ENCODE measurements at places on chromosomes 1 and 21.

DNA sequence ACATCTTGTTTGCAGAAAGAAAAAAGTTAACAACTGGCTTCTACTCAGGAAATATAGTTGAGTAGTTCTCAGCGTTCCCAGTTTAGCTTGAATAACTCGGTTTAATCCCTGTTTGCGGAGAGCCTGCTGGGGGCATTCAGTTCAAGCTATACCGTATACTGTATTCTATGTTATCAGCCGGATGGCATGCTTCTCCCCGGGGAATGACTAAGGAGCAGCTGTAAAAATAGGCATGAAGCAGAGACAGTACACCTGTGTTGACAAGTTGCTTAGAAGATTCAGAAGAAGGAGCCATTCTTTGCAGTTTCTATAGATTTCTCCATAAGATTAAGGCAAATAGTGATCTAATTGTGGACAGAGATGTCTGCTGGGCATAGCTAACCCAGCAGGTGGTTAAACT, 267.8 kb upstream of the NCAM2 start:
- DNase-seq, result no peak

GRCh38 chr1:174791863-174792262, 207.9 kb upstream of the CACYBP start:
- no peak for DNase-seq

DNA sequence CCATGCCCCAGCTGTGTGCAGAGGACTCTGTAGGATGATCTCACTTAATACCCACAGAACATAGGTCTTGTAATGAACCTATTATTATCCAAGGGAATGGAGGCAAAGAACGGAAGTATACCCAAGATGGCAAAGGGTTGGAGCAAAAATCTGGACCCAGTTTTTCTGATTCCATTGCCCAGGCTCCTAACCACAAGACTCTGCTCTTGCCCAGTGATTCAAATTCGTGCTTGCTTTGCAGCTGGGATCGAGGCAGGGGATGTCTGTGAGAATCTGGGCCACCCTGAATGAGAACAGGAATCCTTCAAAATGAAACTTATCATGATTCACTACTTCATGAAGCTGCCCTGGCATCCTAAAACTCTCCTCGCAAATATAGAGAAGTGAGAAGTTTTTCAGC, 97.5 kb upstream of the KCNJ6 start:
- no peak for DNase-seq

GRCh38 chr1:15616373-15617172, 685 bp upstream of the DDI2 start:
- DNase-seq, result peak; percentile 45

DNA sequence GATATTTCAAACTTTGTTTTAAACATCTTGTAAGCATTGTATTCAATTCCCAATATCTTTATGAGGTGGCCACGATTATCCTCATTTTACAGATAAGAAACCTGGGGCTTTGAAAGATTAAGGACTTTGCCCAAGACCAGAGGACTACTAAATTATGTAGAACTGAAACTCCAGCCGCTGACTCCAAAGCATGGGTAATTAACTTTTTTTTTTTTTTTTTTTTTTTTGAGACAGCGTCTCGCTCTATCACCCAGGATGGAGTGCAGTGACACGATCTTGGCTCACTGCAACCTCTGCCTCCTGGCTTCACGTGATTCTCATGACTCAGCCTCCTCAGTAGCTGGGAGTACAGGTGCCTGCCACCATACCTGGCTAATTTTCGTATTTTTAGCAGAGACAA, 68.7 kb downstream of the ALG14 start:
- no peak for DNase-seq

DNA sequence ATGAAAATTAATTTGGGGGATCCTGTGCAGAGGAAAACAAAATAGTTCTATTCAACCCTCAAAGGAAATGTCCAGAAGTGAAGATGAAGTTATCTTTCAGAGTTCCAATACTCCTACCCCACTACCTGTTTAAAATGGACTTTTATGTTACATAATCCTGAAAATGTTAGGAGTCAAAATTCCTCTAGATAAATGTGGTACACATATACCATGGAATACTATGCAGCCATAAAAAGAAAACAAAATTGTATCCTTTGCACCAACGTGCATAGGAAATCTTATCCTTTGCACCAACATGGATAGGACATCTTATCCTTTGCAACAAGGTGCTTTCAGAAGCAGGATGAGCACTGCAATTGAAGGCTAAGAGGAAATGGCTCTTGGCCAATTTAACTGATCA, 245.2 kb downstream of the LTN1 start:
- no peak for DNase-seq

GRCh38 chr1:209218981-209219380, 364.5 kb upstream of the CAMK1G start:
- no peak for DNase-seq

DNA sequence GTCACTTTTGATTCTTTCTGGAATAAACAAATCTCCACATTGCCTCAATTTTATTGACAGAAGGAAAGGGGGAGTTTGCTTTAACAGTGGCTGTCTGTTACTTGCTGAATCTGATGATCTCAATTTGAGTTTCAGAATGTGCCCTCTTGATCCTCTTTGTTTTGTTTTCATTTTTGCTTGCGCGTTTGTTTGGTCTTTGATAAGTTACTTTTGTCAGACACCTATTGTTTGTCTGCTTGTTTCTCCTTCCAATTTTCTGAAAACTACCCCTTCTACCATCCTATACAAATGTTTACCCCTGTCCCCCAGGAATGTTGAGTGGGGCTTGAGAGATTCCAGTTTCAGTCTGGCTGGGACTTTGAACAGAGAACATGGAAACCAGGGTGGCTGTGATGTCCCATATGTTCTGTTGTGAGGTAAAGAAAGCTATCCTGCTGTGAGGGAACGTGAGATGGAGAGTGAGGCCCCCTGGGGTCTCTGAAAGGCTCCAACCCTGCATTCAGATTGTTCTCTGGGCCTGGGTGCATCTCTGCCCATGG, 11.8 kb upstream of the XCL2 start:
- no peak for DNase-seq

DNA sequence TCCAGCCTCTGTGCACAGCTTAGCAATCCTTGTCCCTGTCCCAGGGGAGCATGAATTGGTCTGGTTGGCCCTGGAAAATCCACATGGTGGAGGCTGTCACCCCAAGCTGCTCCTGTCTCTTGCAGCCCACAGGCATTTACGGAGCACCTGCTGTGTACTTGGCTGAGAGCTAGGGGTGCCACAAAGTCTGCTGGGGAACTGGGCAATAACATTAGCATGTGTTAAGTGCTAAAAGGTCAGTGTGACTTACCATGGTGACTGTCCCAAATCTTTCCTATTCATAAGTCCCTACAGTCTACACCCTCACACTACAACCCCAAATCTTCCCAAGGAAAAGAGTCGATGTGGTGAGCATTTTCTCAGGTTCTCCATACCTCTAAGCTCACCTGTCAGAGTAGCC, 53.6 kb upstream of the ARTN start:
- no peak for DNase-seq

GRCh38 chr1:3981746-3982505, 81.9 kb upstream of the C1orf174 start:
- no peak for DNase-seq

GRCh38 chr1:18197299-18197698, 89.7 kb downstream of the IGSF21 start:
- no peak for DNase-seq

GRCh38 chr1:193404236-193404635, 217.8 kb upstream of the B3GALT2 start:
- DNase-seq, result no peak

- DNase-seq, result peak; percentile 12
These were observed 29.4 kb upstream of the EPS8L3 start for GRCh38 chr1:109793089-109793485.

DNA sequence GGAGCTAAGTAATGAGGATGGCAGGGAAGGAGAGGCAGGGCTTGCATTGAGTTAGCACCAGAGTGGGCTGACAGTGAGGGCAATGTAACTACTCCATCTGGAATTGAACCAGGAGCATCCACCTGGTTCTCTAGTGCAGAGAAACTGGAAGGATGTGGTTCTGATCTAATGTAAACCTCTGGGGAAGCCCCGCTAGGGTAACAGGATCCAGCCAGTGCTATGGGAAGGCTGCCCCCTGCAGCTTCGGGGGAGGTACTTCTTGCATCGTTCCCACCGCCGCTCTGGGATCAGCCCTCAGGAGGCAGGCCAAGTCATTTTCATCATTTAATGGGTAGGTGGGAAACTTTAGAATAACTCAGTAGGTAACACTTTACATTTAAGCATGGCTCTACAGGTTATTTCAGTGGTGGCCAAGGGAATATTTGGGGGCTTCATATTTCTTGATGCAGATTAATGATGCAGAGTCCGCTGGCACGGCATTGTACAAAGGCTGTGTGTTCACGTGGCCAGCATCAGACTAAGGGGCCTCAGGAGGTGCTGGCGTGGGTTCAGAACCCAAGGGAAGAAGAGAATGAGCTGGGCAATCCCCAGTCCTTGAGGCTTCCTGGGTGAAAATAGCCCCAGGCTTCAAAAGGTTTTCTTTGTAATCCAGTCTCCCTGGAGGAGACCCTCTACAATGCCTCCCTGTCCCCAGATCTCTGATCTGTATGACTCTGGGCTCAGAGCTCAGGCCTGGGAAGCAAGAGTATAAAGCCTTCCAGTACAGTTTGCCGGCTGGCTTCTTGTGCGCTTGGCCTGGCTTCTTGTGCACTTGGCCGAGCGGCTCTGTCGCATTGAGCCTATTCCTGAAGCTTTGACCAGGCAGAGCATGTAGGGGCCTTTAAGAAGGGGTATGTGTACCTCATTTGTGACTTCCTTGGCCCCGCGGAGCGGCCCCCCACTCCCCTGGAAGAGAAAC, 26.4 kb upstream of the KAZN start:
- no peak for DNase-seq

GRCh38 chr1:117708323-117709248, 102.7 kb downstream of the TENT5C start:
- DNase-seq, result peak; percentile 39

GRCh38 chr1:220828179-220828490, 41.4 kb downstream of the MTARC1 start:
- DNase-seq, result no peak

- no peak for DNase-seq
These were observed 16.0 kb downstream of the LRIG2 start for GRCh38 chr1:113088972-113089371.

DNA sequence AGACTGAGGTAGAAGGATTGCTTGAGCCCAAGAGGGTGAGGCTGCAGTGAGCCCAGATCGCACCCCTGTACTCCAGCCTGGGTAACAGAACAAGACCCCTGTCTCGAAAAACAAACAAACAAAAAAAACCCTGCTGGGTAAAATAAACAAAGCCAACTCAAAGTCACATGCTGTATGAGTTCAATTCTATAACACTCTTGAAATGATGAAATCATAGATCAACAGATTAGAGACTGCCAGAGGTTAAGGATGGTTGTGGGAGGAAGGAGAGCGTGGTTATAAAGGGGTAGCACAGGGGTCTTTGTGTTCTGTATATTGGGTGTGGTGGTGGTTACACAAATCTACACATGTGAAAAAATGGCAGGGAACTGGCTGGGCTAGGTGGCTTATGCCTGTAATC, 62.5 kb downstream of the TAS1R2 start:
- no peak for DNase-seq

GRCh38 chr21:38352536-38353219, 95.9 kb downstream of the KCNJ15 start:
- DNase-seq, result peak; percentile 26

- DNase-seq, result no peak
These were observed 56.4 kb upstream of the FMOD start for GRCh38 chr1:203407296-203407695.

GRCh38 chr1:117180147-117180967, 30.4 kb downstream of the VTCN1 start:
- peak; percentile 19 for DNase-seq

DNA sequence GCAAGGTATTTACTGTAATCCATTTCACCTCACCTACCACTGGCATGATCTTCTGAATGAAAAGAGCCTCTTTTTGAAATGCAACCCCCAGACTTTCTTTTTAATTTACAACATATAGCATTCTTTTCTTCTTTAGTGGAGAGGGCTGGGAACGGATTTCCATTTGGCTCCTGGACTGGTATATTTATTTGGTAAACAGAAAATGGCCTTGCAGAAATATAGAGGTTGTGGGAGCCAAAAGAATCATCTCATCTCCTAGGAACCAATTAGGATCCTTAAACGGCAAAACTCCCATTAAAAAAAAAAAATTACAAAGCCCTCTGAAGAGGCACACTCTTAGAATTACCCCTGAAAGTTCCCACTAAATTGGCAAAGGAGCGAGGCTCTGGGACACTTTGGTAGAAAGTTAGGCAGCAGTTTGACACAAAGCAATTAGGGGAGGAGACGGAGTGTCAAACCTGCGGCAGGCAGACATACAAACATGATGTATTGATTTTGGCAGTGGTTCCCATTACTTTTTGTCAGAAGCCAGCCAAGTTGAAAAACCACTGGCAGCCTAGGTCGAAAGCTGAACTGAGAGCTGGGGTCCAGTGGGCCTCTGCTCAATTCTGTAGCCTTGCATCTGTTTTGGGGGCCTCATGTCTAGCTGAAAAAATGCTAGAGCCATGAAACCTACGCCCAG, 135.1 kb upstream of the MAGI3 start:
- no peak for DNase-seq

DNA sequence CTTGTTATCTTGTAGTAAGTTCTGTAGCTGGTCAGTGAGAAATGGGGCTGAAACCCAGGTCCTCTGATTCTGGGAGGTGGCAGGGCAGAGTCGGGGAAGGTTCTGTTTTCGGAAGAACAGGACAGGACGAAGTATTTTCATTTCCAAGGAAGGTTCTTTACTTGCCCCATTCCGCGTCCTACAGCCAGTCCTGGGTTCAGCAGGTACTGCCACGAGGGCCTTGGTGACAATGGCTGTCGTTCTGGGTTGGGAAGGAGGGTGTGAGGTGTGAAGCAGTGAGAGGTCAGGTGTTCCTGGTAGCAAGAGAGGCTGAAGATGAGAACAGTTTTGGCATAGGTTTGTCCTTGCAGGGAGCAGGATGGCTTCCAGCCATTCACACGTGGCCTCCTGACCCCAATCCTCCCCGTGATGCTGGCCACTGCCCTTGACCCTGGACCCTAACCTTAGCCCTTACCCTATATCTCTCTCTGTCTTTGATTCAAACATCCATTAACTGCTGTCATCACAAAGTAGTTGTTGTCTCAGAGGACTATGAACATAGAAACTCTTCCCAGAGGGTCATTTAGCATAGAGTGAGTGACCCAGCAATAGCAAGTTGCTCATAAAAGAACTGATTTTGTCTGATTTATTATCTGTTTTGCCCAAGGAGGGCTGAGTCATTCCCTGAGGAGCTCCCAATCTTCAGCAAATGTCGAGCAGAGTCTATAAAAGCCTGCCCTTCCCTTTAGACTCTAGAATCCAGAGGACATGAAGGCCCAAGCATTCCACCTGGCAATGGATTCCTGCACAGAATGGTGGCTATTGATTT, 25.0 kb downstream of the VASH2 start:
- no peak for DNase-seq

DNA sequence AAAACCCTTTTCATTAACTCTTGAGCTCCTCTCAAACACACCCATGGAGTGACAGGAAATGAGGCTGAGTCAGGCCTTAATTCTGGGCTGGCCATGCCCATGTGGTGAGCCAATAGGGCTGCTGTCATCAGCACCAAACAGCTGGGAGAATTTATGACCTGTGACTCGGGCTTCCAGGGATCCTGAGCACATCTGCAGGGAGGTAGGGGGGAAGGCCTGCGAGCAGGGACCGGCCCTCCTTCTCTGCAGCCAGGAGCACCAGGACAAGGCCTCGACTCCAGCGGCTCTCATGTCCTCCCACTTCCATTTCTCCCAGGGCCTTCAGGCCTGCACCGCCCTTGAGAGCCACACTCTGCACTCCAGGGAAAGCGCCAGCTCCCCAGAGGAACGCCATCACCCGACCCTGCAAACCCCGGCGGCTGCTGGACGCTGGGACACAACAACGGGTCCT, 14.6 kb downstream of the RIPK4 start:
- no peak for DNase-seq

- no peak for DNase-seq
These were observed 468.9 kb downstream of the DPYD start for GRCh38 chr1:97451944-97452343.

- no peak for DNase-seq
These were observed 26.3 kb downstream of the SYDE2 start for GRCh38 chr1:85174503-85174902.
